Naive thymus-derived CD4-positive, alpha-beta T cell (primary cell): ENCODE measurements at places on chromosomes 6 and 20.

DNA sequence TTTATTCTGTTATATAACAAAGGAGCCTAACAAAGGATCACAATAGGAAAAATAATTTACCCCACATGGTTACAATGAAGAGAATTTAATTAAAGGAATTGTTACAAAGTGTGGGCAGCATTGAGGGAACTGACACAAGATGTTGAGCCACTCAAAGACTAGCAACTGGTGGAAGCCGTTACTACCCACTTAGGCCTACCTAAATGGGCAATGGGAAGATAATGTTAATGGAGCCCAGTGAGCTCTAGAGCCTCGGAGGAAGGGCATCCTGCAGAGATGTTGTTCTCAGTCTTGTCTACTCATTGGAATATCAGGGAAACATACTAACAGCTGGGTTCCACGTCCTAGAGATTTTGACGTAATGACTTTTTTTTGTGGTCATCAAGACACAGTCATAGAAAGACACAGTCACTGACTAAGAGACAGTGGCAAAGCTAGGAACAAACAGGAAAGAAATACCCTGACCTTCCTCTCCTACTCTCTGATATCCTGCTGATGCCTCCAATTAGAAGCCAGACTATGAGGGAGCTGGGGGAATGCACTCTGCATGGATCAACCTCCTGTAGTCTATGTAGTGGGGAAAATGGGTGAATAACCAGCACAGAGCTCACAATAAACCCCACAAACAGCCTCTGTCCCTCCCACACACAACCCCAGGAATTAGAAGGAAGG, 523.8 kb upstream of the FLRT3 start:
- DNase-seq, result no peak

GRCh38 chr6:159169193-159169555, at the start of gene FNDC1:
FNDC1 (plus strand) TSS chr6:159169400; CDS start chr6:159169597, 197 bp downstream.
- peak; percentile 59 for DNase-seq

GRCh38 chr6:41677124-41677921, 39.1 kb downstream of the MDFI start:
- no peak for DNase-seq

- DNase-seq, result no peak
These were observed 87.5 kb downstream of the MEI4 start for GRCh38 chr6:77740380-77740779.

DNA sequence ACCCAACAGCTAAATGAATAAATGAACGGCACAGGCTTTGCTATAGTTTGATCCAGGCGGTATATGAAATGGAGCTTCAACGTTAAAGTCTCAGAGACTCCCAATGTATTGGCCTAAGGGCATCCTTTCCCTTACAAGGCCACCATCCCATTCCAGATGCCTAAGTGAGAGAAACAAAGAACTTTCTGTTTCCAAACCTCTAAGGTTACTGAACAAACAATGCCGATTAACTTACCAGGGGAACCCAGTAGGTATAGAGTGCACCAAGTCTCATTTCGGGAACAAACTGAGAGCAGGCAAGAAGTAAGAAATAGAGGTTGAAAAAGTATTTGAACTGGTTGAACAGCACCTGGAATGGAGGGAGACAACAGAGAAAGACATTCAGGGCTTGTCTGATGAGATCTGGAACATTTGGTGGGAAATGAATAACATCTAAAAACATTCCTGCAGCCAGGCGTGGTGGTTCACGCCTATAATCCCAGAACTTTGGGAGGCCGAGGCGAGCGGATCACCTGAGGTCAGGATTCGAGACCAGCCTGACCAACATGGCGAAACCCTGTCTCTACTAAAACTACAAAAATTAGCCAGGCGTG, 42.5 kb downstream of the ATP9A start:
- DNase-seq, result no peak

DNA sequence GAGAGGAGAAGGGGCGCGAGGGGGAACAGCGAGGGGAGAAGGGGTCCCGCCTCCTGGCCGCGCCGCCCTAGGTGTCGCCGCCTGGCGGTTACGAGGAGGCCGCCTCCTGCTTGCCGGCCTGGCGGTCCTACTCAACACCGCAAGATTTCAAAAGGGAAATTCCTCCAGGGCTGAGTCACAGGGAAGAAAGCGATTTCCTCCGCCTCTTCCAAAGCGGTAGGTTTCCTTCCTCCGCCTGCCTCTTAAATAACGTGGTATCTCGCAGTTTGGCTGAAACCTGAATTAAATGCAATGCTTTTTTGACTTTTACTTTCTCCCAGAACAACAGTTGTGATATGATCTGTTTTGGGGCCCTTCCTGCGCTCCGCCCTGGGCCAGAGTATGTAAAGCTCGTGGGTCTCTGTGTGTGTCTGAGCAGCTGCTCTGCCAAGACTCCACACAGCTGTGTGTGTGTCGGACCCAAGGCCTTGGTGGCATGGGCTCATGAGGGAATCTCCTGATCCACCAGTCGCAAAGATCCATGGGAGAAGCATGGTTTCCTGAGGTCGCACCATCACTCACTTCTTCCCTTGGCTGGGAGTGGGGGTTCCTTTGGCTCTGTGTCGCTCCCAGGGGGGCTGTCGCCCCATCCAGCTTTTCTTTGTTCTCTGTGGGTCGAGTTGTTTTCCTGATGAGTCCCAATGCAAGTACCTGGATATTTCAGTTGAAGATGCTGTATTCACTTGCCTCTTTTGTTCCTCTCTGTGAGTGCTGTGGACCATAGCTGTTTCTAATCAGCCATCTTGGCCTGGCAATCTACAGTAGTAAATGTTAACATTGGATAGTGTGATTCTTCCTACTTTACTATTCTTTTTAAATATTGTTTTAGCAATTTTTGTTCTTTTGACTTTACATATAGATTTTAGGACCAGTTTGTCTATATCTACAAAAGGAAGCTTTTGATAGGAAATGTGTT, 31.6 kb upstream of the NOTCH4 start:
- no peak for DNase-seq

- DNase-seq, result no peak
These were observed 1.4 kb downstream of the PAQR8 start for GRCh38 chr6:52363228-52363867.

DNA sequence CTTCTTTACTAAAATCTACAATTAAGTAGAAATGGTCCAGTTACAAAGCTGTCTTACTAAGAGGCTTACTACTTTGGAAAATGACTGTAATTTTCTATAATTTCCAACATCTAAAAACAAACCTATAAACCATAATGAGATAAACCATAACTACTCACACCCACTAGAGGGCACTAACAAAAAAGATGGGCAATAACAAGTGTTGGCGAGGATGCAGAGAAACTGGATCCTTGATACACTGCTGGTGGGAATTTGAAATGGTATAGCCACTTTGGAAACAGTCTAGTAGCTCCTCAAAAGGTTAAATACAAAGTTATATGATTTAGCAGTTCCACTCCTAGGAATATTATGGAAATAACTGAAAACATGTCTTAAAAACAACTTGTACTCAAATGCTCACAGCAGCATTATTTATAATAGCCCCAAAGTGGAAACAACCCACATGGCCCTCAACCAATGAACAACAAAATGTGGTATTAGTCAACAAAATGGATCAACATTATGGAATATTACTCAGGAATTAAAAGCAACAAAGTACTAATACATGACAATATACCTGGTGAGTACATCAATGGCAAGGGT, 50.6 kb downstream of the GJA10 start:
- DNase-seq, result no peak

DNA sequence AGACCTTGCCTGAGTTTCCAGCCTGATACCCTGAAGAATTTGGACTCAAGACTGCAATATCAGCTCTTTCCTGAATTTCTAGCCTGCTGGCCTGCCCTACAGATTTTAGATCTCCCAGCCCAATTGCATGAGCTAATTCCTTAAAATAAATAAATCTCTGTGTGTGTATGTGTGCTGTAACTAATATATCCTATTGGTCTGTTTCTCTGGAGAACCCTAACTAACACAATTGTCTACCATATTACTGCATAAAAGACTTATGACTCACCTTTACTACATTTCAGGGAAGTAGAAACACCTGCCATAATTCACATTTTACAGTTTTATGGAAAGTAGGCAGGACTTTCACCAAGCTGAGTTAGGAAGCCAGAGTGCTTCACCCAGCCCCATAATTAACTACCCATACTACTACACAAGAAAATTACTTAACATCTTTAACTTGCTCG, 90.7 kb upstream of the BEND6 start:
- no peak for DNase-seq

DNA sequence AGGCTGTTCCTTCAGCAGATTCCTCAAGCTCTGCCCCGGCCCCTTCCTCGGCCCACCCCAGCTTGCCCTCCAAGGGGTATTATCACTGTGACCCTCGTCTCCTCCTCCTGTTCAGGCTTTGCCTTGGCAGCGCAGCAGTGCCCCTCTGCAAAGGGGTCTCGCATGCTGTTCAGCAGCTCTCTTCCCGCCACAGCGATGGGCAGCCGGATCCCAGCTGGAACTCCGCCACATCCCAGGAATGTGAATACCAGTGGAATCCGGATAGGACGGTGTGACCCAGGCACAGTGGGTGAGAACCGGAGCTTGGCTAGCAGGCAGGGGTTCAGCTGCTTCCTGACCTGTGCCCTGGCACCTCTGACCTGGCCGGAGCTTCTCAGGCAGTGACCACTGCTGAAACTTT, 52.9 kb downstream of the RNASET2 start:
- DNase-seq, result no peak

- no peak for DNase-seq
These were observed 52.8 kb downstream of the FOXC1 start for GRCh38 chr6:1662534-1662933.

GRCh38 chr6:130890521-130890971, 63.3 kb downstream of the SMLR1 start:
- no peak for DNase-seq

GRCh38 chr20:58854638-58855471, 2.3 kb downstream of the GNAS start:
- no peak for DNase-seq

- DNase-seq, result no peak
These were observed 20.4 kb upstream of the LBP start for GRCh38 chr20:38325905-38326304.

GRCh38 chr6:32117461-32117860, 8.3 kb upstream of the TNXB start:
- DNase-seq, result no peak

DNA sequence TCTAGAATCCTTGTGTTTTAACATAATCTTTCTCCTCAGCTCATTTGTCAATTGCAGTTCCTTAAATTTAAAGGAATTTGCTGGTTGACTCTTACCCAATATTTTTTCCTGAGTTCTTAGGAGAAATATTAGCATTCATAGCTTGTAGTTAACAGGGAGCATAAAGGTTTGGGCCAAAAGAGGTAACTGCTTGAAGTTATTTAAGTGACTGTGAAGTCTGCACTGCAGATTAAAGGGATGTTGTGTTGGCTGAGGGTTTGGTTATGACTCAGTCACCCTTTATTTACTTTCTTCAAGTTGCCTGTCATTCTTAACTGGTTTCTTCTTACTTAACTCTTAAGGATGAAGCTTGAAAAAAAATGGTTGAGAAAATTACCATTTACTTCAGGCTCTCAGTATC, 220.3 kb upstream of the LAMP5 start:
- no peak for DNase-seq

DNA sequence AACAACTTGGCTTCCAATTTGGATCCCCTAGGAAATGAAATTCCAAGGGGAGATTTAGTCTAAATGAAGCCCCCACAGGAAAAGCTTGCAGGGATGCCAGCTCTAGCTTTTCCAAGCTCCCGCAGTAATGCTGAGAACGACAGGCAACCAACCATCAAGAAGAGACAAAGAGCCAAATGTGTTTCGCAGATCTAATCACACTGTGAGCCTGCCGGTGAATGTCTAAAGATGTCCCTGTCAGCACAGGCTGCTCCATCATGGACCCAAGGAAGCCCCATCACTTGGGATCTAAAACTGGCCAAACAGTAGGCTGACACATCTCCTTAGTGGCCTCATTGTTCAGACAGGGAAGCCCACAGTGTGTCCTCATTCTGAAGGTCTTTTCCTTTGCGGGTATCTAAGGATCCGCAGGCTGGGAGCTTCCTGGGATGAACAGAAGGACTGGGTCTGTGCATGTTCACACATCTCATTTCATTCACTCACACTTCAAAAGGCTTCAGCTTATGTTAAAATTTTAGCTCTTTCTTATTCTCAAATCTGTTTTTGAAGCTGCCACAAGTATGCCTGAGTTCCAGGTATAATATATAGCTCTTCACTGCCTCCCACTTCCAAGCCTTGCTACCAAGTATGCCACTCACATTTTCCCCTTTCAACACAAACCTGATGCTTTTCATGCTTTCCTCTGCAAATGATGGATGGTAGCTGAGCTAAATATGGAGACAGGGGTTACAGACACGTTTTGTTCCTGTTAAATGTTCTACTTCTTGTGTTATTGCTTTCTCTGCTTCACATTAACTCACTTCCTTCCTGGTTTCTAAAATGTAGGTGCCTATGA, 229.8 kb downstream of the HIVEP2 start:
- DNase-seq, result no peak

- DNase-seq, result no peak
These were observed 95.0 kb upstream of the TPD52L1 start for GRCh38 chr6:125058546-125058945.

- no peak for DNase-seq
These were observed 26.6 kb downstream of the ZNF133 start for GRCh38 chr20:18314786-18315406.

GRCh38 chr20:45462711-45463509, 6.6 kb upstream of the WFDC2 start:
- DNase-seq, result no peak

DNA sequence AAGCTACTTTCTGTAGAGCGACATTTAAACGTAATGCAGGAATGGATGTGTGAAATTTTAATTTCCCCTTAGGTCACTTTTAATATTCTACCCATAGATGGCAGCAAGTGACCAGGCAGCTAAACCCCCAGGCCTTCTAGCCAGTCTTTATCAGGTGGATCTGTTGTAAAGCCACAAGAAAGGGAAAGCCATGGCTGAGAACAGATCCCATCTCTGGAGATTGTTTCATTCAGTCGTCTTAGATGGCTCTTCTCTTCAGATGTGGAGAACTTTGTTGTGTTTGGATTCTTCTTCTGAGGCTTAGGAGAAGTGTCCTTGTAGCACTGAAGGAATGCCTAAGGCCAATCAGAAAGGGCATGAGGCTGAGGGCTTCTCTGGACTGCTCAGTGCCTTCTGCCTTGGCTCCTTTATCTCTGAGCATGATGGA, 15.8 kb upstream of the RNF182 start:
- no peak for DNase-seq

GRCh38 chr6:78578430-78578829, 288.9 kb upstream of the IRAK1BP1 start:
- no peak for DNase-seq

DNA sequence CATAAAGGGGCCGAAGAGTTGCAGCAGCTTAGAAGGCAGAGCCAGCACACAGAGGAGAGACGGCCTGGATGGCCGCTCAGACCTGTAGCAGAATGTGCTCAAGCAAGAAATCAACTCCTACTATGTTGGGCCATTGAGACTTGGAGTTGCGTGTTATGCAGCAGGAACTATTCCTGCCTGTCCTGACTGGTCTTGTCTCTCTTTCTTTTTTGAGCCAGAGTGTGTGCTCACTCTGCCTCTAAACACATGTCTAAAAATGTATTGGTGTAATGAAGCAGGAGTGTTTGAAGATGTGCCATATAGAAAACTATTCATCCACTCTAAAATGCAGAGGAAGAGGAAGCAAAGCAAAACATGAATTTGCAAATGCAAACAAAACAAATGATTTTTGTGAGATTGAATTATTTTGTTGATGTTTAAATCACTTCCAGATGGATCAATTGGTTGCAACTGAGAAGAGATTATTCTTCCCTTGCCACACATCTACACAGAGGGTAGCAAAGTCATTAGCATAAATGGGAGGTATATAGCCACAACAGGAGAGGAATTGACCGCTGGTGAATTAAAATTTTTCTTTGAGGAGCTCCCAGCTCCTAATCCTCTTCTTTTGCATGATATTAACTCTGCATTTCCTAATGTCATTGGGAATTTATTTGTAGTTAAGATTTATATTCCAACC, 20.4 kb upstream of the SYNJ2 start:
- no peak for DNase-seq

GRCh38 chr20:31474097-31474436, 860 bp downstream of the DEFB124 start:
- DNase-seq, result no peak
